ENCODE measurements at places on chromosomes 11 and 22.

- no peak for DNase-seq
Measured at GRCh38 chr11:30859669-30860068, 273.5 kb upstream of the MPPED2 start.

DNA sequence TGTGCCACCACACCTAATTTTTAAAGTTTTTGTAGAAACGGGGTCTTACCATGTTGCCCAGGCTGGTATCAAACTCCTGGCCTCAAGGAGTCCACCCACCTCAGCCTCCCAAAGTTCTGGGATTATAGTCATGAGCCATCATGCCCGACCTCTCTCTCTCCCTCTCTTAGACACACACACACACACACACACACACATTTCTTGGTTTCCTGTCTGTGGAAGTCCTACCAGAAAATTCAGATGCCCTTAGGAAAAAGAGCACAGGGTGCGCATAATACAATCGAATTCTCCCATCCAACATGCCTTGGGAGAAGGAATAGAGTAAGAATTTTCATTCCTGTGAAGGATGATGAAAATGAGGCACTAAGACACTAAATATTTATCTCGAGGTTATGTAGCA is 10.4 kb downstream of the MICAL3 start:
- DNase-seq: no peak

GRCh38 chr11:108606495-108607160 is 13.1 kb upstream of the EXPH5 start:
- DNase-seq: no peak

- no peak for DNase-seq
Measured at GRCh38 chr22:31329029-31329428, 17.1 kb downstream of the PATZ1 start.

GRCh38 chr11:15114501-15115475 is at the start of gene INSC:
Gene INSC (plus strand): TSS chr11:15114923. CDS start chr11:15149175, 34,252 bp downstream.
- DNase-seq: no peak

GRCh38 chr11:120334894-120335462 is 1.2 kb upstream of the ARHGEF12 start:
- peak; percentile 80 for DNase-seq

GRCh38 chr22:38398609-38399461 is 56.2 kb downstream of the KCNJ4 start:
- peak; percentile 87 for DNase-seq

GRCh38 chr11:57983191-57983590 is 40.5 kb upstream of the OR9Q1 start:
- DNase-seq: no peak

GRCh38 chr11:128901653-128902514 is 10.7 kb downstream of the KCNJ5 start:
- DNase-seq: no peak

DNA sequence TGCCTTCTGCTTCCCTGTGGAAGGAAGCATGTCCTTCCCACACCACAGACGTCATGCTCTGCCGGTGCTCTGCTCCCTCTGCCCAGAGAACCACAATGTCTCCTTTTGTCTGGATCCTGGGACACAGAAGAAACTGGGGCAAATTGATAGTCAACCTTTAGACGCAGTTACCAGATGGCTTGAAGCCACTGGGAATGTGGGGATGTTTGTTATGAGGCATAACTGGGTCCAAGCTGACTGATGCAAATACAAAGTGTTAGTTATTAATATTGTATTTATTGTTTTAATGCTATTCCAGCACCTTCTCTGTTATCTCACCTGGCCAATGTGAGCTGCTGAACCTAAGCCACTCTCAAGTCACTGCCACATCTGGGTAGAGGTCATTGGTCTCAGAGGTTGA is 322.2 kb downstream of the SHANK2 start:
- no peak for DNase-seq

- no peak for DNase-seq
Measured at GRCh38 chr11:133269267-133269666, 263.0 kb downstream of the OPCML start.

DNA sequence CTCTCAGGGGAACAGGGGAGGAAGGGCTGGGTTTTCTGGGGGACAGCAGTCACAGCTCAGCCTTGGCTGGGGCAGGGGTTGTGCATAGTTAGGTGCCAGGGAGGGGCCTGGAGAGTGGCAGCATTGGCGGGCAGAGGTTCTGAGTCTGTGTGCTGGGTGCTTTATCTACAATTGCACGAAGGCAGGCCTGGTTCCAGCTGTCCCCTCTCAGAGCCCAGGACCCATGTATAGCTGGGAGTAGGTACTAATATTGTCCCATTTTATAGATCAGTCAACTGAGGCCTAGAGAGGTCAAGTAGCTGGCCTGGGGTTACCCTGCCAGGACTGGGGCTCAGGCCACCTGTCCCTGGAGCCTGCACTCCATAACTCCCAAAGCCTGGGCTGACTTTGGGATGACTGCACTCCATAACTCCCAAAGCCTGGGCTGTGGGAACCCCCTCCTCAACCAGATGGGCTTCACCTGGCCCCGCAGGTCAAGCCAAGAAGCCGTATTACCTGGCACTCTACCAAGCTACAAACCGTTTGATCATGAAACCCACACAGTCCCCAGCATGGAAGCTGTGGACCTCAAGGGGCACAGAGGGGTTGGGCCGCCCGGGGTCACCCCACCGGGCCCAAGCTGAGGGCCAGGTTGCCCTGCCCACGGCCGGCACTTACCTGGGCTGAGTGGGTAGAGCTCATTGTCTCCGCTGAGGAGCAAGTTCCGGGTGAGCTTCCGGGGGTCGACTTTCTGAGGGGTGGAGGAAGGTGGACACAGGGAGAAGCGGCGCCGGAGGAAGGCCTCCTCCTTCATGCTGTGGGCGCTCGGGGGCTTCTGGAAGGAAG is 36.5 kb downstream of the OSBPL5 start:
- no peak for DNase-seq

GRCh38 chr22:40634119-40634903 is 2.2 kb downstream of the MRTFA start:
- DNase-seq: no peak

DNA sequence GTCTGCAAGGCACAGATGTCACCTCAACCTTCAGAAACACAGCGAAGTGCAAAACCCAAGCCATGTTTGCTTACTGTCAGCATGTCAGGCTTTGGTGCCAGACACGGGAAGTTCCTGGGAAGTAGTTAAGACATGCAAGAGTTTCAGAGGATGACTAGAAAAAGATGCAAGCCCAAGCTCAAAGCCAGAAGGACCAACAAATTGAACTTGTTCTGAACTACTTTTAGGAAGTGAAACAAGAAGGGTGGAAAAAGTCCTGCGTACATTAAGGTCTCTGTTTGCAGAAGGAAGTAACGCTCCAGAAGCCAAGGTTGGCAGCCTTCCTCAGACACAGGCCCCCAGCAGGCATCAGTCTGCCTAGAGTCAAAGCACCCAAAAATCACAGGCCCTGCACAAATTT is 2.6 kb downstream of the AP1B1 start:
- peak; percentile 22 for DNase-seq

DNA sequence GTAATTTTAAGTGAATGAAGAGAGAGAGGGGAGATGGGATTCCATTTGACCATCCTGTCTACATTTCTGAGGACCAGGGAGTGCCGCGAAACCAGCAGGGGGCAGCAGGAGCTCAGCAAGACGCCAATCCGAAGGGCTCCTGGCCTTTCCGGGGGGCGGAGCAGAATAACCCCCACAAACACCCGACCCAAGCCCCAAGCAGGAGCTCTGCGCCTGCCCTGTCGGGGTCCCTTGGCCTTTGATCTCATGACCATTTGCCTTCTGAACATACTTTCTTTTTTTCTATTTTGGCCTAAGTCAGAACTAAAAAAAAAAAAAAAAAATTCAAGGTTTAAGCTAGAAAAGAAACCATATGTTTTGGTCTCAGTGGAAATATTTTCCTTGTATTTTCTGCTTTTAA is 21.9 kb upstream of the SCN2B start:
- DNase-seq: peak; percentile 83

- DNase-seq: peak; percentile 44
Measured at GRCh38 chr11:4539603-4540219, 5.3 kb upstream of the OR52M1 start.

DNA sequence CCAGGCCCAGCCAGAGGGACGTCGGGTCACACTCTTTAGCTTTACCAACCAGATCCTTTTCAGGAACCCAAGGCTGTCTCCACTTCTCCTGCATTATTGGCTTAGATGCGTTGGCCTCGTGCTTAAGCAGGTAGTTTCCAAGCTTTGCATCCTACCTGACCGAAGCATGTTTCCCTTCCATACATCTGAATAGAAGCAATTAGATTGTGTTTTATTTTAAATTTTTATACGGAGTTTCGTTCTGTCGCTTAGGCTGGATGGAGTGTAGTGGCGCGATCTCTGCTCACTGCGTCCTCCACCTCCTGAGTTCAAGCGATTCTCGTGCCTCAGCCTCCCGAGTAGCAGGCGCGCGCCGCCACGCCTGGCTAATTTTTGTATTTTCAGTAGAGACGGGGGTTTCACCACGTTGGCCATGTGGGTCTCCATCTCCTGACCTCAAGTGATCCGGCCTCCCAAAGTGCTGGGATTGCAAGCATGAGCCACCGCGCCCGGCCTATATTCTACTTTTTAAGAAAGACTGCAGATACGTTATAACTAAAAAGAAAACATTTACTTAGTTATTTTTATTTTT is 677 bp downstream of the DYNC2H1 start:
- no peak for DNase-seq

- no peak for DNase-seq
Measured at GRCh38 chr11:62875698-62876478, 4.8 kb upstream of the SLC3A2 start.

DNA sequence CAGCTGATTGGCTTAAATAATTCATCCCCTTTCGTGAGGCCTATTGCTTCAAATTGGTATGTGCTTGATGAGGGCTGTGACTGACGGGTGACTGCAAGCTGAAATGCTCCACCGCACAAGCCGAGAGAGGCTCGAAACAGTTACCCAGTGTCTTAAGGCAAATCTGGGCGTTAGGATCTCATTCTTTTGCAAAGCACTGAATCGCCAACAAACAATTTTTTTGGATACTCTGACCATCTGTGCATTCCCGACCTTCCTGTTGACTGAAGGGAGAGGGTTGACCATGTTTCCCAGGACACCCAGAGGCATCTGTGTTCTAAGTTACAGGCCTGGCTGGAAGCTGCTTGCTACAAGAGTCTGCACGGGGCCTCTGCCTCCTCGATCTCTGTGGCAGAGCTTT is 32.1 kb downstream of the CACNG2 start:
- DNase-seq: no peak

DNA sequence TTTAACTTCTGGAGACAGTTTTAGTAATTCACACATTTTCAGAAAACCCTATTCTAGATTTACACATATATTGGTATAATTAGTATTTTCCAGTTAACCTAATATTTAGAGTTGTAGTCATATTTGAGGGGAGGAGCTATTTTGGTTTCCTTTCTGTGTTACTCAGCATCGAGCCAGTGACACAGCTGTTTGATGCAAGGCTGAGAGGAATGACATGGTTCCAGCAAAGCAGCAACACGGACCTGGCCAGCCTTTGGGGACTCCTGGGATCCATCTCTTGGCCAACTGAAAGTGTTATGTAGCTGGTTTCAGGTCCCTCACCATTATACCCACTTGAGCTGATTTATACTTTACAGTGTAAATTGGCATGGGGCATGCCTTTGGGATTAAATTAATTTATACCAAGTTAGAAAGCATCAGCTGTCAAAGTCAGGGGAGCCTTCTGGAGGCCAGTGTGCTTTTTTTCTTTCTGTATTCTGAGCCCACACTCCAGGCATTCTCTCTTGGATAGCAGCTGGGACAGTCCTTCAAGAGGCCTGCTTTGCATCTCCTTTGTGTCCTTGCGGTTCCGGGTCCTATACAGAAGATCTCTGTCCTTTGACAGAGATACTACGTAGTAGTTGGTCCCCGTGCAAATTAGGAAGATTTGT is 91.3 kb upstream of the SLC25A18 start:
- DNase-seq: no peak

GRCh38 chr11:133842053-133842452 is 3.3 kb downstream of the SPATA19 start:
- no peak for DNase-seq

DNA sequence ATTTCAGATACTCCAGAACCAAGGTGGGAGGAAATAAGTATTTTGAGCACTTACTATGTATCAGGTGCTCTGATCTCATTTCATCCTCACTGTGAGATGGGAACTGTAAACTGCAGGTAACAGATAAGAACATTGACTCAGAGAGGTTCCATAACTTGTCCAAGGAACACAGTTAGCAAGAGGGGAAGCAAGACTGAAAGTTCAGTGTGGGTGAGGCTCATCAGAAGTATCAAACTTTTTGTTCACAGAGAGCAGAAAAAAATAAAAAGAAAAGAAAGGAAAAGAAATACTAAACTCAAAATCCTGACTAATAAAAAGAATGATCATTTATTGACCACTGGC is 37.1 kb downstream of the RAB30 start:
- DNase-seq: no peak

DNA sequence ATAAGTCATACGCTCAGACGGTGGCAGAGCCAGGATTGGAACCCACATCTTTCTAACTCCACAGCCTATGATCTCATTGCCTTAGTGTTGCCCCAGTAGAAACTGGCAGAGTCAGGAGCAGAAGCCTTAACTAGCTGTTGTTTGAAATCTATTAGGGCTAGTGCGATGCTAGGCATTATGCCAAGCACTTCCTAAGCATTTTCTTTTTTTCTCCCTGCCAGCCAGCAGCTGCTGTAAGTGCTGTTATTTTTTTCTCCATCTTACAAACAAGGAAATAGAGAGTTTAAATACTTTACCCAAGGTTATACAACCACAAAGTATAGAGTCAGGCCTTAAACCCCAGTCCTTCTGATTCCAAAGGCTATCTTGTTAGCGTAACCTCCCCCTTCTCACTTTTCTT is 161.0 kb upstream of the SORL1-AS1 start:
- no peak for DNase-seq

DNA sequence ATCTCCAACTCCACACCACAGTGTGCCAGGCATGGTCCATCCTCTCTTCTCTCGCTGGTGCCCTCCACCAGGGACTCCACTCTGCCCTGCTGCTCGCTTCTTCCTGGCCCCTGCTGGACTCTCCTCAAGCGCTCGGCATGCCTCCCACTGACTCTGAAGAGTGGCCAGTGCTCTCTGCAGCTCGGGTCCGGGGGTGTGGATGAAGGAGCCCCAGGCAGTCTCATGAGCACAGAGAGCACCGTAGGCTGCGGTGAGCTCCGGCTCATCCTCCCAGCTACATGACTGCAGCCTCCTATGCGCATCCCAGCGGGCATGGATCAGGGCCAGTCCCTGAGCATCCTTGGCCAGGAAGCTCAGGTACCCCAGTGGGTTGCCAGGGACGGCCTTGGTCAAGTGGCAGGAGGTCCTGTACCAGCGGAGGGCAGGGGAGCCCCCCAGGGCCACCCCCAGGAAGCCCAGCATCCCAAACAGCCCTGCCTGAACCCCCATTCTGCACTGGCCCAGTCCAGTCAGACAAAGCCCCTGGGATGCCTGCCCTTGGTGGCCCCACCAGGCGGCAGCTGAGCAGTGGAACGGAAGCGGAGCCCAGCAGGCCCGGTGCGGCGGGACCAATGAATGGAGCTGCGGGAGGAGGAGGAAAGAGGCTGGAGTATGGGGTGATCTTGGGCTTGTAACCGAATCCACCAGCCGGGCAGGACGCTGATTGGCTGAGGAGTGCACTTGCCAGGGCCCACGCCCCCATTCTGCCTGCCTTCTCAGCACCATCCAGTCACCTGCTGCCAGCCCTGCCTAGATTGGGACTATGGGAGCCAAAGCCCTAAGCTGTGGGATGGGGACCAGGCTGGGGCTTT is at the start of gene PLA2G3:
PLA2G3 (minus strand) TSS at position 643 of the 851 bp plus-strand sequence; CDS start at position 489, 154 bp downstream.
- no peak for DNase-seq

Measured in CD4-positive, alpha-beta T cell treated with Interleukin-21 for 1 hour (primary cell).